Right lung (tissue), 10 donors: ENCODE measurements at places on chromosomes 12 and 14. TPM values are rescaled to one million over a fixed set of nuclear protein-coding genes. Genes with fewer than 3 reads are reported as not detected.

The FGF6 gene
- not detected for polyA plus RNA-seq

The SDR9C7 gene
- polyA plus RNA-seq = 0.24 TPM

The KERA gene
- 1.4 TPM for polyA plus RNA-seq

The SPX gene
- 19.6 TPM for polyA plus RNA-seq

The TRHDE gene
- polyA plus RNA-seq = 2.1 TPM

The RTL1 gene
- 0.09 TPM for polyA plus RNA-seq

The ZNF385A gene
- 8.8 TPM for polyA plus RNA-seq

The C1QL4 gene
- 0.06 TPM for polyA plus RNA-seq

The DCAF4 gene
- polyA plus RNA-seq = 17.2 TPM

The ADCY4 gene
- polyA plus RNA-seq = 30.9 TPM

The CKB gene
- 319 TPM for polyA plus RNA-seq

The KRT75 gene
- polyA plus RNA-seq = not detected

The TTC9 gene
- 9.8 TPM for polyA plus RNA-seq

The PAX9 gene
- 0.59 TPM for polyA plus RNA-seq

The GLIPR1L2 gene
- polyA plus RNA-seq = 2.4 TPM

The PTPN21 gene
- 30.0 TPM for polyA plus RNA-seq

The CLEC9A gene
- 2.0 TPM for polyA plus RNA-seq
